ENCODE measurements at places on chromosomes 7 and 10.

DNA sequence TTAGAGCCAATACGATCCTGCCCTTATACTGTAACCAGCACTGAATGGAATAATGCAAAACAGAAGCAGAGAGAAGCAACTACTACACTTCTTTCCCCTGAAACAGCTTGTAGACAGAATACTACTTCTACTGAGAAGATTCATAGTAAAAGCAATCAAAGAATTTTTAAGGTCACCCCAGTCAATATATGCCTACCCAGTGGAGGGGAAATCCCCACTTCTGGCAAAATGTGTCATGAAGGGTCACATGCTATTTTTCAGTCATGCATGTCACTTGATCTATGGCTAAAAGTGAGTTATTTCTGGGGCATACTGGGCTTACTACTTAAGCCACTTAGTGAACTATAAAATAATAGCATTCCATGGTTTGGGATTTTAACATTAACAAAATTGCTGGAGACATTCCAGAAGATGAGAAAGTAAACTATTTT is 25.6 kb downstream of the IRF5 start:
- no peak for DNase-seq

DNA sequence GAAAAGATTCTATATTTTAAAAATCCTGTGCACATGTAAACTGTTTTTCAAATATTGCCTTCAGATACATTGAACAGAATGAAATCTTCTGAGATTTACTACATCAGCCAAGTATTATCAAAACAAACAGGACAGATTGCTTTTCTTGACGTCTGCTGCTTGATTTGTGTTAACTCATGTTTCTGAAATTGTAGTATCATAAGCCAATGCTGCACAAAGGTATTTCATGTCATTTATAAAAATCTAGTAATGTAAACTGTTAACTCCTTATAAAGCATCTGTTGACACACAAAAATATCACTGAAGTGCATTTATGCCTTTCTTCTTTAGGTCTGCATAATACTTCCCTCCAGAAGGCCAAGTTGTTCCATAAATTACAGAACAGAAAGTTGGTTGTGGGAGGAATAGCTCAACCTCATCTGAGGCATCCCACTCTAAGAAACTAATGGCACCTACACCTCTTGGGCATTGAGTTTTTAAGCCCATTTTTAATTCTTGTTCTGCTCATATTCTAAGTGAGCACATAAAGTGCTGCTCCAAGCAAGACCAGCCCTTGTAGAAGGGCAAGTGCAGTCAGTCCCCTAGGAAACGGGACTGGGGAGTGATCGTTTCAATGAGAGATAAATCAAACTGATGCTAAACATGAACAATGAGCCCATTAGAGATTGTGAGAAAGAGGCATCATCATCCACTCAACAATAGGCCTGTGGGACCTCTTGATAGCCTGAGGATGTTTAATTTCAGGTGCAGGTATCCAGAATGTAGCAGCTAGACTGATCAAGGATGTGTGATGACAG is 28.5 kb downstream of the CAV1 start:
- DNase-seq, result no peak

DNA sequence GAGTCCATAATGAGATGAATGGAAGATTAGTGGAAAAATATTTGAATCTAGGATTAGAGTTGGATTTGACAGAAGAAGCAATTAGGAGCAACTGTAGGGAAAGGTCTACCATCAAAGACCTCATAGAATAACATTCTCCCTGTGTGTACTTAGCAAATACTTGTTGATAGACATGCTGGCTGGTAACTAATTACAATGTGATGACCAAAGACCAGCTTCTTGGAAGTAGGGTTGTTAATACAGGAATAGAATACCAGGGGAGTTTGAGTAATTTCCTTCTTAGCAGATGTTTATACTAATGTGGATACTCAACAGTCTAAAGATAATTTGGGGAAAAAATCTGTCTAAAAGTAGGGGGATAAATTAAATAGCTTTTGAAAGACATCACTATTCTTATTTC is 357.5 kb upstream of the BMPER start:
- no peak for DNase-seq

- no peak for DNase-seq
Observed at GRCh38 chr10:29183301-29183945, 105.4 kb upstream of the LYZL1 start.

DNA sequence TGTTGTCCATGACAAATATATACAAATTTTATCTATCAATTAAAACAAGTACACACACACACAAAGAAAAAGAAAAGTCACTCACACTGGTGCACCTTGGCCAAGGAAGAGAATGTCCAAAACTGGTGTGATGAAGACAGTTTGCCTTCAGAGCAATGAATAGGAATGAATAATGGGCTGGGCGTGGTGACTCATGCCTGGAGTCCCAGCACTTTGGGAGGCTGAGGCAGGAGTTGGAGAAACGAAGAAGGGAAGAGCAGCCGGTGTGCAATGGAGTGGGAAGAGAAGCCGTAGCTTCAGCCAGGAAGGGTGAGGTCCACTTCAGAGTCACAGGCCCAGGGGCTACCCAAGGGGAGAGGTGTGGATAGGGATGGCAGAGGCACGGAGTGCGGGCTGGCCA is 253.6 kb downstream of the CCSER2 start:
- no peak for DNase-seq

GRCh38 chr10:4073912-4074311 is 288.9 kb upstream of the KLF6 start:
- DNase-seq, result peak; percentile 97

Measured in fibroblast of skin of scalp (primary cell).